ENCODE measurements at places on chromosomes 3 and 15.

DNA sequence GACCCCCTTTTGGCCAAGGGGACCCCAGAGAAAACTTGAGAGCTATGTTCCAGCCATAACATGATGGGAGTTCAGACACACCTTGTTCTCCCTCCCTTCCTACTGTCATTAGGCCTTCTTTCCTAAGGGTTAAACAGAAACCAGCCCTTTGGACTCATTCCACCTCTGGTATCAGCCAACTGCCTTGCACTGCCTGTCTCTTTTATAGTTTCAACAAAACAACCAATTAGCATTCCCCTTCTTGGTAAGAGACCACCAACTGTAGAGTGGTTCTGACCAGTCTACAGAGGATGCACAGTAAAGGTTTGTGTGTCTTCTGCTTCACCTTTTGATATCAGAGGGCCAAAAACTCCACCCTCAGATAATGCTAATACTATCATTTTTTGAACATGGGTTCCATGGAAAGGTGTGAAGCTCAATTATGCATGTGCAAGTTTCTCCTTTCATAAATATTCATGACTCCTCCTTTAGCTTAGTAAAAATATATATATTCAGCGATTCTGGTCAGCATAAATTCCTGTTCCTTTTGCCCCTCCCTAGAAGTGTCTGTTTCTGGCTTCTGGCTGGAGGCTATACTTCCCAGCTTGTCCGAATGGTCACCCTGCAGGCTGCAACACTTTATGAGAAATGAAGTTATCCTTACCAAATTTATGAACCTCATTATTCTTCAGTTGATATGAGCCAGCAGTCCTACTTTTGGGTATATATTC, 55.9 kb downstream of the SERP1 start:
- no peak for DNase-seq

DNA sequence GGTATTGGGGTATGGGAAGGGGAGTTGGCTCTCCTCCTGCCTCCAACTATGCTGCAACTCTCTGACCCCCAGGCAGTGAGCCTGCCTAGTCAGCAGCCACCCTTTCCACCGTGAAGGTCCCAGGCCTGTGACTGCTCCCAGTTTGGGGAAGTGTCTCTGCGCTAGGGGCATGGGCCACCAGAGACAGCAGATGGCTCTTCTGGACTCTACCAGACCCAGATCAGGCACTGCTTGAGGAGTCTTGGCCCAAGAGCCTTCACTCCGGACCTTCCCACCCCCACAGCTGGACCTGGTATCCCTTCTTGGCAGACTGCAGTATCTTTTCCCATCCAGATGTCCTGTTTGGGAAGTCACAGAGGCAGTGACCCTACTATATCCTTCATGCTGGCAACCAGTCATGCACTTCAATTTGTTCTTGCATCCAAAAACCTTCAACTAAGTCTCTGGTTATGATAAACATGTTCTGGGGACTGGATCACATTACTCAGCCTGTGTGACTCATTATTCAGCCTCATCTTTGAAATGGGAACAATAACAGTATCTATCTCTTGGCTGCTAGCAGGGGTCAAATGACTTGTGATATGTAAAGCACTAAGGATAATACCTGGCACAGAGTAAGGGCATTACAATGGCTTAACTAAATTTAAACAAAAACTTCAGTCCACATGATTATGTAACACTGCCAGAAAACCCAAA, 62.7 kb downstream of the POMGNT2 start:
- no peak for DNase-seq

- DNase-seq = no peak
Observed at GRCh38 chr3:136919799-136920580, 37.8 kb upstream of the IL20RB start.

GRCh38 chr3:65037861-65038260, 350.1 kb upstream of the ADAMTS9 start:
- no peak for DNase-seq

- DNase-seq = no peak
Observed at GRCh38 chr3:179398574-179399231, 51.2 kb downstream of the MFN1 start.

DNA sequence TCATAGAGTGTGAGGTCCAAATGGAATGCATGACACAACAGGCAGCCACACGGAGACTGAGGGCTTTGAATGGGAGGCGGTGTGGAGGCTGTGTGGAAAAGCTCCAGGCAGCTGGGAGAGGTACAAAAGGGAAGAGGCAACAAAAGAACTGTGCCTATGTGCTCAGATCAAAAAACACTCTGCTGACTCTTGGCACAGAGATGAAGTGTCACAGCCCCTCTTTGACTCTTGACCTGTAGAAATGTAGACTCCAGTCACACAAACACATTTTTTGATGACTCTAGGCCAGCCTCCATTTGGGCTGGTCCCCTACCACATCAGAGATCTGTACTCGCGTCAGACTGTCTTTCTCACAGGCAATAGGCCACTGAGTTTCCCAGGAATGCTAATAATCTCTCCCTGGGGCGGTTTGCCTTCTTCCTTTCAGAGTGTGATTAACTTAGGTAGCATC, 456.0 kb downstream of the TUSC7 start:
- no peak for DNase-seq
